ENCODE measurements at places on chromosomes 2 and 18.

DNA sequence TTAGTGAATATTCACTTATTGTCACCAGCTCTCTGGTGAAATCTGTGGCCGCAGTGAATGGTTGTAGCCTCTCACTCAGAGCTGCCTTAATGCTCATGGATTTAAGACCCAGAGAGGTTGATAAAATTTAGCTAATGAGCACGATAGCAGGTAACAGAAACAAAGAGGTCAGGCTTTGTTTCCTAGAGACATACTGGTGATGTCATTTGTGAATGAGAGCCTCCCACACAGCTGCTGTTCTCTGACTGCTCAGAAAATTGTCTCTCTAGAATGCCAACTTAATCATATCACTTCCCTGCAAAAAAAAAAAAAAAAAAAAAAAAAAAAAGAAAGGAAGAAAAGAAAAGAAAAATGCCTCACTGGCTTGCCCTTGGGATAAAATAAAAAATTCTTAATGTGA is 411.7 kb upstream of the MYT1L start:
- no peak for DNase-seq

GRCh38 chr18:55334875-55335274 is 253.1 kb downstream of the TCF4 start:
- no peak for DNase-seq

DNA sequence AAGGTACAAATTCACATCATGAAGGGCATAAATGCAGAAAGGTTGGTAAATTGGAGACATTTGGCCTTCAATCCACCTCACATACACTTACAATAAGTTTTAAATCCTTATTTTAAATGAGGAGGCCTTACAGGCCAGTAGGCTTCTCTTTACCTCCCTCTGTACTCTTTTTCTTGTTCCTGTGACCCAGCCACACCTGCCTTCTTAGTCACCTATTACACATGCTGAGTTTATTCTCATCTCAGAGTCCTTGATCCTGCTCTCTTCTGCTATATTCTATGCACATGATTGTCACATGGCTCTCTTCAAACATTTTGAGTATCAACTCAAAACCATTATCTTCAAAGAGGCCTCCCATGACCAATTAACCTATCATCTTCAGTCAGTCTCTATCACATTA is 491.5 kb downstream of the SATB2 start:
- peak; percentile 52 for DNase-seq

DNA sequence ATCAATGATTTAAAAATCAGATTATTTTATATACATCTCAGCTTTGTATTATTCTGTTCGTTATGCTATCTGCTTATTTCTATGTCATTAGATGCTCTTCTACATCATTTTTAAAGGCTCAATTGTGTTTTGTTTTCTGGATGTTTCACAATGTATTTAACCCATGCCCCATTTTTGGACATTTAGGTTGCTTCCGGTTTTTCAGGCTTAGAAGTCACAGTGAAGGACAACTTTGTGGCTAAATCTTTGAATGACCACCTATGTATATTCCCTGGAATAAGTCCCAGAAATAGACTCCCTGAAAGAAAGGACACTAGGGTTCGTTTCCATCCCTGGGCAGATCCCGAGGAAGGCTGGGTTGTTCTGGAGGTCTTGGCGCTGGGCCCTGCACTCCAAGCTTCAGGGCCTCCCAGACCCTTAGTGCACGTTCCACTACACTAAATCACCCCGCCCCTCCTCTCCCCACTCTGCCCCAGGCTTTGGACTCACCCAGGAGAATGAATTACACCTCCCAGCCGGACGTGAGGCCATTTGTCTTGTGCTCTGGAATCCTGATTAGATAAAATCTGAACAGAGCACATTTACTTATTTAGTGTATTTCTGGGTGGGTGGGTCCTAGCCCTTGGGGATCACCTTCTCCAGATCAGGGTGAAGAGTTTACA is 188.2 kb downstream of the ZFP36L2 start:
- no peak for DNase-seq

- DNase-seq, result peak; percentile 66
These were observed 135.9 kb downstream of the ABCA12 start for GRCh38 chr2:215002500-215002899.

DNA sequence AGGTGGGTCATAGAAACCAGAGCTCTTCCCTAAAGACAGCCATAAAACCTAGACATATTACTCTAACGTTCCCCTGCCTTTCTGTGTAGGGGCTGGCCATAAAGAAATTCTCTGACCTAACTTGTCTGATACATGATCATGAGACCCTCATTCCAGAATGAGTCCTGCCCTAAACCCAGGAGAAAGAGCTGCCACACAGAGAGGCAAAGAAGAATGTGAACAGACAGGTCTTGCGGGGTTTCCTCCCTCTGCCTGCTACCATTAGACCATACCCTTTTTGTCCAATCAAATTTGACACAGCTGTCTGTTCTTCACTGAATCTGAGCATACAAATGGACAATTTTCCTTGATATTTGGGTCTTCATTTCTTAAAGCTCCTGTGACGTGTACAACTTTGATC is 198.8 kb upstream of the LHCGR start:
- DNase-seq, result peak; percentile 7

DNA sequence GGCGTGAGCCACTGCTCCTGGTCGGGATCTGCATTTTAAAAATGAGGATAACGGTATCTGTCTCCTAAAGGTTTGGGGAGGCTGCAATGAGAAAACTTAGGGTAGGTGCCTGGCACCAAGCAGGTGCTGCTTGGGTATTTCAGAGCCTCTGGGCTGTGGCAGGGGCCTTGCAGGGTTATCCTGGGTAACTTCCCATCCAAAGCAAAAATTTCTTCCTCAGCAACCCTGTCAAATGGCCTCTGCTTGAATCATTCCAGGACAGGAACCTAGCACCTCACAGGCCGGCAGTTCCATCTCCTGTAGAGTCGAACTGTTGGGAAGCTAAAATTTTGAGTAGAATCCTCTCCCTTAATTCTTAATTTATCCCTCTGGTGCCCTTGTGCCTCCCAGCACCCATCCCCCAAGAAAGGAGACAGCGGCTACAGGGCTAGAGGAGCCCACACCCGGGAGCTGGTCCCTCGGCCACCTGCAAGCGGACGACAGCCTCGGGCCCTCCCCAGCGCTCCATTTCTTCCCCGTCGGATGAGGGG is 868 bp downstream of the CGREF1 start:
- DNase-seq, result peak; percentile 56

- peak; percentile 78 for DNase-seq
These were observed 49.1 kb downstream of the KCNIP3 start for GRCh38 chr2:95346231-95346737.

DNA sequence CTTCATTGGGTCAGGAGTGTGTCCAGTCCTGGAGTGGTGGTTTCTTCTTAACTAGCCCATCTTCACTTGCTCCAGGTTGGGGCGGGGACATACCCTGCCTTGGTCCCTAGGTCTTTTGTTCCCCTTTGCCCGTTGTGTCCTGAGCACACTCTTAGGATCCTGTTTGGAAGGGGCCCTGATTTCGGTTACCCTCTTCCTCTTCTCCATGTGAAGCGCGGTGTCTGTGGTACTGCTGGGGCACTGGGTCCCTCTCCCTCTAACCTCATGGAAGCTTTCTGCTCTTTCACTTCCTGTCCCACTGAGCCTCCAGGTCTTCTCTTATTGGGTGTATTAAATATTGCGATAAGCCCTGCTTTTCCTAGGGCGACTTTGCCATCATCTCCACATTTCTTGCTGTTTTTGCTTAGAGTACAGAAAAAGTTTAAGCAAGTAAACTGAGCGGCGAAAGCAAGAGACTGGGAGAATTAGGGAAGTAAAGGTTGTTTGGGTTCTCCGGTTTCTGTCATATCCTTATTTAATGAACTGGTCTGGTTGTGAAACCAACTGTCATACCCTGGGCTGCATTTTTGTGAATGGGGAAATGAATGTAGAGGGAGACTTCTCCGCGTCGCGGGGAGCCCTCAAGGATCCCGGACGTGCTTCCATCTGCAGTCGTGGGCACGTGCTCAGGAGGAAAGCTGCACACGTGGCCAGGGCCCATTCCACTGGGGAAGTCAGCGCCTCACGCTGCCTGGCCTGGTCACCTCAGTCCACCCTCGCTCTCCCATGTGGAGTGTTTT is 73.8 kb upstream of the B3GNT7 start:
- DNase-seq, result no peak

- DNase-seq, result no peak
These were observed 96.6 kb downstream of the QPCT start for GRCh38 chr2:37441055-37441454.

DNA sequence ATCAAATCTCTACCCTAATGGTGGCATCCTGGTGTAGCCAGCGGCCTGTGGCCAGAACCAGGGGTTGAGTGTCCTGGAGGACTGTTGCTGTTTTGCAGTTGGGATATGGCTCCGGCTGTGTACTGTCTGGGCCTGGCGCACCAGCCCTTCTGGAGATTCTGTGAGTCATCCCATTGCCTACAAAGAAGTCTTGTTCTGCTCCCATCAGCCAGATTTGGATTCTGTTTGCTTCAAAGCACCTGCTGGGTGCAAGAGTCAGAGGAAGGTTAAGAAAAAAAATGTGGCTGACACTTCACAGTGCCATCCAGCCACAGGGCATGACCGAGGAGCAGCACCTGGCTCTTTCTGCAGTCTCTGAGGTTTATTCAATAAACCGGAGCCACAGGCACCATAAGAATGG is 41.0 kb upstream of the ASAP2 start:
- peak; percentile 57 for DNase-seq

- DNase-seq, result peak; percentile 36
These were observed 1.6 kb upstream of the SLC66A2 start for GRCh38 chr18:79952996-79953559.

GRCh38 chr2:29397713-29398112 is 282.5 kb downstream of the CLIP4 start:
- DNase-seq, result no peak

GRCh38 chr2:26809211-26809610 is 23.4 kb downstream of the CENPA start:
- DNase-seq, result no peak

DNA sequence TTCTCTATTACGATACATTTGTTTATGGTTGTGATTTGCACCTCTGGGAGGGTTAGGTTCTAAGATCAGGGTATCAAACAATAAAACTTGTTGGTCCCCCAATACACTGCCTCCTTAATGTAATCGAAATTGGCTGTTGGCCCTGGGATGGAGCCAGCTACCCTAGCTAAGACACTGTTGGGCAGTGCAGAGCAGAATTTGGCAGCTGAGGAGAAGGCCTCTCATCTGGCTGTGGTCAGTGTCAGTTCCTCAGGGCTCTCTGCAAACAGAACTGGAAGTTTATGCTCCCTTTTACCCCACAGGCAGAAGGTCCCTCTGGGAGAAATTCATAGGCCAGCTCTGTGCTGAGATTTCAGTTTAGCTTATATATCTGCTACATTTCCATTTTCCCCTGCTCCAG is 8.6 kb upstream of the HAAO start:
- DNase-seq, result no peak

DNA sequence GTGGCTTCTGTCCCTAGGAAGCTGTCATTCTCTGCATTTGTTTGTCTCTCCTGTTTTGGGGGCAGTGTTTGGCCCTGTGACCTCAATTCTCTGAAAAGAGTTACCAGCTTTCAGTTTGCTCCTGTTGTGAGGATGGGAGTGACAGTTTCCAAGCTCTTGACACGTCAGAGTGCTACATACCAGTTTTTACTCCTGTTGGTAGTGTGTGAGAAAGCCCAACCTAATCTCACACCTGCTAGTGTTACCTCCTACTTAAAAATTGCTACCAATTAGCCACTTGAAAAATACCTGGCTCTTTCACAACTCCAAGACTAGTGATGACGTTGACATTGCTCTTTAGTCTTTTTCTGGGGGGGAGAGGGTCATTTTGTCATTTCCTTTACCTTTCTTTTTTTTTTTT is 14.1 kb downstream of the SKA1 start:
- no peak for DNase-seq

- no peak for DNase-seq
These were observed 117.8 kb upstream of the ACAA2 start for GRCh38 chr18:49931179-49931578.

DNA sequence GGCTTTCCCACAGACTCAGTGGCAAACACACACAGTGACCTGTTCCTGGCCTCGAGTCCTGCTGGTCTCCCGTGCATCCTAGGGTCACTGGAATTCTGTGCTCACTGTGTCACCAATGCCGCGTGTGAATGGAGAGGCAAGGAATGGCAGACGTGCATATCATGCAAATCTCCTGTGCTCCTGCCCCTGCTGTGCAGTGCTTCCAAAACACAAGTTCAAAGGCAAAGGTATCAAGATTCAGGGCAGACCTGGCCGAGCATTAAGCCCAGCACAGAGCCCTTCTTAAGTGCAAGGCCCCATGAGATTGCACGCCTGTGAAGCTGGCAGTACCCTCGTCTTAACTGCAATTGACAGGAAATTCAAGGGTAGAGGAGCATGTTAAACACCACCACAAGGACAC is 129.1 kb downstream of the NDUFA10 start:
- DNase-seq, result no peak

GRCh38 chr2:189360861-189361260 is 80.4 kb upstream of the WDR75 start:
- DNase-seq, result no peak

- peak; percentile 11 for DNase-seq
These were observed 152.0 kb upstream of the ZEB2 start for GRCh38 chr2:144671695-144672455.

DNA sequence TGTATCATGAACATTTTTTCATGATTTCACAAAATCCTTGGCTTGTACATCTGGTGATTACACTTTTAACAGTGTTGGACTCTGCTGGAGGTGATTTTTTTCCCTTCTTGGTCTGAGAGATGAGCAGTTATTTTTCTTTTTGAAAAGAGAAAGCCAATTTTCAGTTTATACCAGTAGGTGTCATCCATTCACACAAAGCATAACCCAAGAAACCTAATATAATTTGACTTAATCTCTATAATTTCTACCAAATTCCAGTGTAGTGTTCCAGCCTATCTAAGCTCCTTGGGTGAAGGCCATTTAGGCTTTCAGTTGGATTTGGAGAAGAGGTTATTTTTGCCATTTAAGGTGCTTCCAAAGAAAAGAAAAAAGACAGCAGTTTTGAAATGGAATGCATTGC is 7.7 kb upstream of the ICOS start:
- peak; percentile 26 for DNase-seq

GRCh38 chr18:24248359-24248758 is 109.5 kb downstream of the CABYR start:
- no peak for DNase-seq

DNA sequence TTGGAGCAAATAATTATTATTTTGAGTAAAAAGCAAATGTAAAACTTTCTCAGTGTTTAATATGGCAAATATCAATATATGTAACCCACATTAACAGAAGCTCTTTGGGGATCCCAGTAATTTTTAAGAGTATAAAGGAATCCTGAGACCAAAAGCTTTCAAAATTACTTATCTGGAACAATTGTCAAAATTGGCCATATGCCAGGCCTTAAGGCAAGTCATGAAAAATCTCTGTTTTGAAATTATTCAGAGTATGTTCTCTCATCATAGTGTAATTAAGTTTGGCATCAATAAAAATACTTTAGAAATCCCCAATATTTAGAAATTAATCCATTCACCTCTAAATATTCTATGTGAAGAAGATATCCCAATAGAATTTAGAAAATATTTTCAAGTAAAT is 225.3 kb upstream of the ARL4C start:
- DNase-seq, result no peak

DNA sequence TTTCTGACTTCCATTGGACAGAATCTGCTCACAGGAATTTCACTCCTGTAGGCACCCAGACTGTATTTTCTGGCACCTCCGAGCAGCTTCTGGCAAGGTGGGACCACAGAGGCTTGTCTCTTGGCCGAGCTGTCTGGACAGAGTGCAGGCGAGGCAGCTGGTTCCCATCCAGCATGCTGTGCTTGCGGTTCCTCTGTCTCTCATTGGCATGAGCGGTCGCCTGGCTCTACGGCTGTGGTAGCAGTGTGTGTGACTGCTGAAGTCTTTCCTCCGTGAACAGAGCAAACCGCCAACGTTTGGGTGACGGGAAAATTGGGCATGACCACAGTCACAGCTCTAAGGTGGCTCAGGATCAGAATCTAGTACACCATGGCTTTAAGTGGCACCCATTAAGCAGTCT is 411.7 kb upstream of the NETO1 start:
- peak; percentile 94 for DNase-seq
